HFFc6 (cell line): ENCODE measurements at places on chromosomes 3 and 15. TPM values are rescaled to one million over a fixed set of nuclear protein-coding genes. Genes with fewer than 3 reads are reported as not detected.
A peak's percentile ranks its signal among the peaks of the same experiment; 100 is the strongest.

Gene RBPMS2
- 0.12 TPM in 1 of 3 replicates, not detected in the others for total RNA-seq

Gene TMEM158
- 30.2 to 89.1 TPM (median 45.2 TPM) in 3 replicates for total RNA-seq

DNA sequence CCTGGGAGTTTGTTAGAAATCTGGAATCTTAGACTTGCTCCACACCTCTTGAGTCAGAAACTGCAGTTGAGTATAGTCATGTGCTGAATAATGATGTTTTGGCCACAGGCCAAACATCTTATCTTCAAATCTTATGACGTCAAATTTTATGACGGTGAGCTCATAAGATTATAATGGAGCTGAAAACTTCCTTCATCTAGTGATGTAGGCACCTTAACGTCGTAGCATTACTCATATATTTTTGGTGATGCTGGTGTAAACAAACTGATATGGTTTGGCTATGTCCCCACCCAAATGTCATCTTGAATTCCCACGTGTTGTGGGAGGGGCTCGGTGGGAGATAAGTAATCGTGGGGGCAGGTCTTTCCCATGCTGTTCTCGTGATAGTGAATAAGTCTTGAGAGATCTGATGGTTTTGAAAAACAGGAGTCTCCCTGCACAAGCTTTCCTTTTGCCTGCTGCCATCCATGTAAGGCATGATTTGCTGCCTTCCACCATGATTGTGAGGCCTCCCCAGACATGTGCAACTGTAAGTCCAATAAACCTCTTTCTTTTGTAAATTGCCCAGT, 268.0 kb upstream of the PROK2 start:
- no peak for DNase-seq

GRCh38 chr15:51647128-51647562, 24.6 kb upstream of the DMXL2 start:
- DNase-seq = peak; percentile 69

DNA sequence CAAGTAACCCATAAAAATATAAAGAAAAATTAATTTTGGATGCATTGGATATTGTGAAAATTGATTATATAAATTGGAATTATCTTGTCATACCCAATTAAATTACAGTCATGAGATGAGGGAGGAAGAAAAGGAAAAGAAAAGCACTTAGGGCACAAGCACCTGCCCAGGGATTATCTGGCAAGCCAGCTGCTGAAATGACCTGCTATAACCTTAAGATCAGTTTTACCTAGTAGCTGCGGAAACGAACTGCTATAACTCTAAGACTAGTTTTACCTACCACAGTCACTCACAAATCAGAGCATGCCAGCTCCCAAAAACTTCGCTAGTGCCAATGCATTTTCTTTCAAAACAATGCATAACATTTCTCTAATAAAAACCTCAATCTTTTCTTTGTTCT, 26.2 kb downstream of the LRRFIP2 start:
- no peak for DNase-seq

DNA sequence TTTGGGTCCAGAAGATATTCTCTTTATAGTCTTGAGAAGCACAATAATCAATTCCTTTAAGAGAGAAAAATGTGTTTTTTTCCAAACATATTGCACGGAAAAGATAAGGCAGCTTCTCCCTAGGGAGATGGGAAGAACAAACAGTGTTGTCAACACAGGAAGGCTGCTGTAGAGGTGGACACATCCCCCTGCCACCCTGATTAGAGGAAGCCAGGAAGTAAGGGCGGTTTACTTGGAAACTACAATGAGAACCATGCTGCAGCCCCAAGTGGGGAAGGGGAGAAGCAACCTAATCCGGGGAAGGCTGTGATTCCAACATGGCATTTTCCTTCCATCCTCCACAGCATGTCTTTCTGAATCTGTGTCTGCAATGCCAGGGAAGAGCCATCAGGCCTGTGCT, 256.9 kb upstream of the TGFBR2 start:
- no peak for DNase-seq

DNA sequence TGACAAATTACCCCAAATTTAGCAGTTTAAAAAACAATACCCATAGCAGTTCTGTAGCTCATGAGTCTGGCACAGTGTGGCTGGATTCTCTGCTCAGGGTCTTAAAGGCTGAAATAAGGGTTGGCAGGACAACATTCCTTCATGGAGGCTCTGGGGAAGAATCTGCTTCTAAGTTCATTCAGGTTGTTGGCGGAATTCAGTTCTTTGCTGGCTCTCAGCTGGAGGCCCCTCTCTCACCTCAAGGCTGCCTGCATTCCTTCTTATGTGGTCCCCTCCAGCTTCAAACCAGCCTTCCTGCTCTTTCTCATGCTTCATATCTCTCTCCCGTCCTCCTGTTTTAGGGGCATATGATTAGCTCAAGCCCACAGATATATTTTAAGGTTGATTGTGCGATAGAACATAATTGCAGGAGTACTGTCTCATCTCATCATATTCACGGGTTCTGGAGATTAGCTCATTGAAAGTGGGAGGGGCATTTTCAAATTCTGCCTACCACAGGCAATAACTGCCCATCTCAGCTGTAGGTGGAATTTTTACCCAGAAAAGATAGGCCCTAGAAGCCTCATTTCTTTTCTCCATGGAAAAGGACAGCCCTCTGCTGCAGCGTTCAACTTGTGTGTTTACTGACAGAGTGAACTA, 5.6 kb upstream of the ZBTB47 start:
- DNase-seq = no peak
